ENCODE measurements at places on chromosomes 16 and 17.

GRCh38 chr16:46871597-46871996, 12.6 kb upstream of the GPT2 start:
- no peak for ATAC-seq

GRCh38 chr16:4693956-4694641, 737 bp downstream of the NUDT16L1 start:
- ATAC-seq, result peak; percentile 55

DNA sequence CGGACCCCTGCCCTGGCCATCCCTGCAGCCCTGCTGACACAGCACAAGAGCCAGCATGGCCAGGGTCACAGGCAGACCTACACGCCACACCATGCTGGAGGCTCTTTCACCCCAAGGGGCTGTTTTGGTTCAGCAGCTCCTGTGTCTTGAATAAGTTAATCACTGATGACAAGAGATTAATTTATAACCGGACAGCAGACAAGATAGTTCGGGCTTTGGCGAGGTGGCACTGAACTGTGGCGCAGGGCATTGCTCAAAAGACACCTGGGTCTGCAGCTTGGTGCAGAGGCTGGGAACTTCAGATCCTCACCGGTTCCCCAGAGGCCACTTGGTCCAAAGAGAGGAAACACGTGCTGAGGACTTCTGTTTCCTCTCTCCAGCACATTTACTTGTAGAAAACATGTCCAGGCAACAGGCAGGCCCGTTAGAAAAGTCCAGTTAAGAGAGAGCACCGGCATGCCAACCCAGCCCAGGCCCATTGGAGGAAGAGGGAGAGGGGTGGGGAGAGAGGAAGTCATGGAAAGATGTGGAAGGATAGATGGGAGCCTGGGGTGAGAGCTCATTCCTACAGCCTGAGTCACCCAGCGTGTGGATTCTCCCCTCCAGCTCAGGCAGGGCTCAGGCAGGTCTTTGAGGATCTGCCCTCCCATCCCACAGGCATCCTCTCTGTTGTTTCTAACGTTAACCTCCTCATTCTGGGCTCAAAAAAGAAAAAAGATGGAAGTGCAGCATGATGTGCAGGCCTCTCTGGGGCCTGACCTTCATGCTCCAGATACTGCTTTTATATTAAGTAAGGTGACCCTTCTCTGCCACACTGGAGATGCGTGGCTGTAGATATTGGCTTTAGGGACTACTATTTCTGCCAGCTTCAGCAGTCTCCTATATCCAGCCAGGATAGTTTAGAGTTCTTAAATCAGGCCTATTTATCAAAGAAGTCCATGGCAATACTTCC, 80.0 kb upstream of the HNF1B start:
- ATAC-seq, result no peak

- ATAC-seq, result no peak
Measured at GRCh38 chr16:56269811-56270684, 78.8 kb downstream of the GNAO1 start.

- ATAC-seq, result no peak
Measured at GRCh38 chr16:83624429-83625120, 183.2 kb upstream of the HSBP1 start.

DNA sequence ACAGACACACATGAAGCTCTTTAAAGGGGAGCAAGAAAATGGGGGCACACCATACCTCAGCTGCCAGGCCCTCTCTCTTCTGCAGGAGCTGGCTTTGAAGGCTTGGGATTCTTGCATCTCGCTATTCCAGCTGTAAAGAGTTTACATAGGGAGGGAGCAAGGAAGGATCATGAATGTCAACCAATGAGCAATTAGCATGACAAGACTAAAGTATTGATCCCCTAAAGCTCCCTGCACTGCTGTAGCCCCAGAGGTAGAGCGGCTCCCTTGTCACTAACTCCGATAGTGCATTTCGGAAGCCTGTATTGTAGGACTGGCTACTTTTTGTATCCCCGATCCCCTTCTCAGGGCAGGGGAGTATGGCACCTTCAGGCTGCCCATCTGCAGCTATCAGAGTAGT, 113.4 kb upstream of the PMFBP1 start:
- no peak for ATAC-seq
